ENCODE measurements at places on chromosomes 1 and 21.

DNA sequence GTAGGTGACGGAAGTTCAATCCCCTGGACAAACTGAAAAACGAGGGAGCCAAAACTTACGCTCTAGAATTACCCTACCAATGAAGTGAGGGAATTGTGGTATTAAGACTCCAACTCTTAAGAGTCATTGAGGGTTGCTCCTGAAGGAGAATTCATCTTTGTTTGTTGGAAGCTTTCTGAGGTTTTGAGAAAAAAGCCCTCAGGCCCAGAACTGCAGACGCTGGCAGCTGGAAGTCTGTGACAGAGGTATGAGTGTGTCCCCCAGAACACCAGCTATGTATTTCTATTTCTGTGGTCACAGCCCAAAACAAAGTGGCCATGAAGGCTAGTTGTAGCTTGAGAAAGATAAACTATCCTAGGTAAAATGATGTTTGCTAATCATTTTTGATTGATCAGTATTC, 438.8 kb upstream of the B3GALT2 start:
- no peak for DNase-seq

- DNase-seq, result no peak
Observed at GRCh38 chr1:118954301-118954905, 33.7 kb downstream of the TBX15 start.

- no peak for DNase-seq
Observed at GRCh38 chr21:46081862-46082712, 15.8 kb upstream of the COL6A2 start.

- no peak for DNase-seq
Observed at GRCh38 chr1:20233866-20234265, 47.5 kb upstream of the PLA2G2C start.

DNA sequence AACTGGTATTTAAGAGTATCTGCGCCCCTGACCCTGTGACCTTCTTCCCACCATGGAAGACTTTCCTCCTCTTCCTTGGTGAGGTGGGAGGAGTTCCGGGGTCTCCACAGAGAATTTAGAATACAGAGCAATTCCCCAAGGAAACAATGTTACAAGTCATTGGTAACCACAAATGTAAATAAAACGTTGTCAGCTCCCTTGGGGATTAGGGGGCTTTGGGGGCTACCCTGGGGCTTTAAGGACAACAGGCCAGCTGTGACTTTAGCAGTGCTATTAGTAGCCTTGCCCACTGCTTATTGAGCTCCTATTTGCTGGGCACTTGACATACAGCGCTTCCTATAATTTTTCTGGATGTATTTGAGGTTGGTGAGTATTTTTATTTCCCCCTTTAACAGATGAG, 69.0 kb downstream of the IGSF21 start:
- DNase-seq, result no peak

DNA sequence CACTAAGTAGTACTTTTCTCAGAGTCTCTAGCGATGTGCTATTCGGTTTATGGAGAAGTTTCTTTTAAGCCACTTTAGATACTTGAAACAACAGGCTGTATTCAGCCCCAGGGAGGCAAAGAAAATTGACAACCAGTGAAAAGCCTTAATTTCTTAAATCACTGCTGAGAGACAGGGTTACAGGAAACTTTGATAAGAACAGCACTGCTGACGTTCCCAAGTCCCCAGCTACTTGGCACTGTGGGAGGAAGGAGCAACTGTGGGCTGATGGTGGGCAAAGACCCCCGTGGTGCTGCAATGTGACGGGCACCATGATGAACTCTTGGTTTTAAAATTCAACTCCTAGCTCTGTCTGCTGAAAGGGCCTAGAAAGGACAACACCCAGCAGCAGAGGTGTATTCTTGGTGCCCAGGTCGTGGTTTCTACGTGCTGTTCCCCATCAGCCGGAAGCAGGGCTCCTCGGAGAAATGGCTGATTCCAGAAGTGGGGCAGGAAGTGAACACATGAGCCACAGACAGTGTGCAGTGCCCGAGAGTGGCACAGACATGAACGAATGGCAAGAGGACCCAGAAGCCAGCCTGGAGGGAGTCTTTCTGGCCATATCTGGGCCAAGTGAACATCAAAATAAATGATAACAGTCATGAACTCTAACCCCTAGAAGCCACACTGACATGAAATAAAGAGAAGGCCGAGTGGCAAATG, 5.3 kb downstream of the PTTG1IP start:
- no peak for DNase-seq

DNA sequence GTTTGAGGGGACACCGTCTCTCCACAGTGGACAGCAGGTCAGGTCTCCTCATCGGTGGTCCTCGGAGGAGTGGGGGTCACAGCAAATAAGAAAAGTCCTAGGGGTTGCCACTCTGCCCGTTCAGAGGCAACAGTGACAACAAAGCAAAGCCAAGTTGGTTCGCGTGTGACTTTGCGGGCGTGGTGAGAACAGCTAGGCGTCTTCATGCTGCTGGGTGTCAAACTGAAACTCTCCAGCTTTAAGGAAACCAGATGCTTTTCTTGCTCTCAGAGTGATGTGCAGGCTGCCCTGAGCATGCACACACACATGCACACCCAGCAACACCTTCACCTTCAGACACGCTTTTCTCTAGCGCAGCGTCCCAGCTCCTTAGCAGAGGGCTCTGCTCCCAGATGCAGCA, 70.1 kb upstream of the ARHGEF16 start:
- DNase-seq, result no peak

DNA sequence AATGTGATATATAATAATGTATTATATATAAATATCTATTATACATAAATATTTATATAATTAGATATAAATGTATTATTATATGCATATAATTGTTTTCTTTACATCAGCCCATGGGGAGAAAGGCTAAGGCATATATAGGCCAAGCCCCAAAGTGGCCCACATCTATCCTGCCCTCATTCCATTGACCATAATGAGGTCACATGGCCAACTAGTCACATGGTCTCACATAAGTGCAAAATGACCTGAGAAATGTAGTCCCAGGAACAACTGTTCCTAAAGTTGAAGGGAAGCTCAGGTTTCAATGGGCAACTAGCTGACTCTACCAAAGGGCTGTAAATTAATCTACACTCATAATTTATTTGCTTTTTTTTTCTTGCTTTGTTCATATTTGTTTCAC, 14.5 kb upstream of the CCDC185 start:
- no peak for DNase-seq

- DNase-seq, result no peak
Observed at GRCh38 chr1:20325844-20326420, 35.3 kb downstream of the VWA5B1 start.

DNA sequence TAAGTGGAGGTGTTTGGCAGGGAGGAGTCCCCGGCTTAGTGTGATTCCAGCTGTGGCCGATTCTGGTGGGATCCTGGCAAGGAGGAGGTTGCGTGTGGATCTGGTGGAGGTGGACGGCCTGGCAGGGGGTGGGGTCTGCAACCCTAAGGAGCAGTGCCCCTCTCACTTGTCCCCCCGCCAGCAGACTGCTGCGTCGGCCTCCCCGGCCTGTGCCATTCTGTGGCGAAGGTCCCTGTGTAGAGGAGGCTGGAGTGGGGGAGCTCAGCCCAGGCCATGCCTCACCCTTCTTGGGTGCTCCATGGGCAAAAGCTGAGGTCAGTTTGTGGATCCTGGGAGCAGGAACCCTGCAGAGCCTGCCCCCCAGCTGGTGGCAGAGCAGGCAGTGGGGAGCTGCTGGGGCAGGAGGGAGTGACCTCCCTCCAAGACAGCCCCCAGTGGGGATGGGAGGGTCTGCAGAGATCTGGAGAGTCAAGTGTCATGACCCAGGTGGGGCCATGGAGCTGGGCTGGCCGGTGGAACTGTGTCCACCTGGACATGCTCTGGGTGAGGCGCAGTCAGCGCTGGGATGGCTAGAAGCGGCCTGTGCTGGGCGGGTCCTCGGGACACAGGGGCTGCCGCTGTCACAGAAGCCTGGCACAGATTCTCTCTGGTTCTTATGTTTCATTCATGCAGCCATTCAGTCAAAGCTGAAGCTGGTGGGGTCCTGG, 5.3 kb downstream of the MIB2 start:
- no peak for DNase-seq

- no peak for DNase-seq
Observed at GRCh38 chr1:15690317-15690716, 6.2 kb downstream of the PLEKHM2 start.

DNA sequence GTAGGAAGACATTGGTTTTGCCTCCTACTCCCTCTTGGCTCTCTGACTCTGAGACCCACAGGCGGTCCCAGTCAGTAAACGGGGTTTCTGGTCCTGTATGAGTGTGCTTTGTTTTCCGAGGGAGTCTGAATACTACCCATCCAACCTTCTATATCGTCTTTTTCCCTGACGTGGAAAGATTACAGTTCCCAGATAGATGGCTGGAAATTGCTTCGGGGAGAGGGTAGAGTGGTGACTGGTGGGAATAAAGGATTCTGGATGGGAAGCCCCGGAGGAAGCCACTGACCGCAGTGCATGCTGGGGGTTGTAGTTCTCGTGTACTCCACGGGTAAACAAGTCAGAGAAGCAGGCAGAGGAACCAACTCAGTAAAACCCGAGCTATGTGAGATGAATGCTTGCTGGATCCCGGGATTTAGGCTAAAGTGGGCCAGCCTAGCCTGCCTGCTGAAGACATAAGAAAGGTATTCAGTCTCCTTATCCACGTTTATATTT, 66.2 kb upstream of the IRF2BP2 start:
- peak; percentile 89 for DNase-seq
